Karpas-422 (cell line): ENCODE measurements at places on chromosomes 13 and 19.

GRCh38 chr13:110756219-110756631, 42.7 kb downstream of the ING1 start:
- H3K27ac ChIP-seq: no peak overlapping the region
- no peak overlapping the region for H3K4me3 ChIP-seq
- DNase-seq: no peak

DNA sequence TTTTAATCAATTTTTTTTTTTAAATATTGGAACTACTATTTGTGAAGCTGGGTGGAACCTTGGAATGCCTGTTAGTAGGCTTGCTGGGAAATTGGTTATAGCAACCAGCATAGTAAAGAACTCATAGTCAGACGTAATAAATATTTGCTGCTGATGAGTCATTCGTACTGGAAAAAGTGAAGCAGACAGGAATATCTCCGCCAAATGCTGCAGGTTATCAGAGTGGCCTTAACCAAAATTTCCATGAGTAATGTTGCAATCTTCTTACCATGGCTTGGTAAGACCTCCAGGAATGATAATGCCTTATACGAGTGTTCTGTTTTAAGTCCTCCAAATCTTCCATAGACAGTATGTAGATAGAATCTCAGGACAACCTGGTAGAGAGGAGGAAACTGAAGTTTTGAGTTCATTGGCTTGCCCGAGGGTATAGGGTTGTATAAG, 34.2 kb downstream of the MBNL2 start:
- H3K4me1 ChIP-seq: peaks cover 2% of the 10 kb centered on the region; the same call in 1 of the 2 replicates
- no peak overlapping the region for H3K27ac ChIP-seq
- no peaks in the 10 kb centered on the region for H3K27me3 ChIP-seq
- DNase-seq: no peak
- H3K4me3 ChIP-seq: no peak overlapping the region

- H3K4me1 ChIP-seq: no peaks in the 10 kb centered on the region
- H3K27ac ChIP-seq: no peak overlapping the region
- H3K27me3 ChIP-seq: no peaks in the 10 kb centered on the region
- no peak for DNase-seq
Measured at GRCh38 chr13:97339988-97340749, 93.8 kb upstream of the RAP2A start.

DNA sequence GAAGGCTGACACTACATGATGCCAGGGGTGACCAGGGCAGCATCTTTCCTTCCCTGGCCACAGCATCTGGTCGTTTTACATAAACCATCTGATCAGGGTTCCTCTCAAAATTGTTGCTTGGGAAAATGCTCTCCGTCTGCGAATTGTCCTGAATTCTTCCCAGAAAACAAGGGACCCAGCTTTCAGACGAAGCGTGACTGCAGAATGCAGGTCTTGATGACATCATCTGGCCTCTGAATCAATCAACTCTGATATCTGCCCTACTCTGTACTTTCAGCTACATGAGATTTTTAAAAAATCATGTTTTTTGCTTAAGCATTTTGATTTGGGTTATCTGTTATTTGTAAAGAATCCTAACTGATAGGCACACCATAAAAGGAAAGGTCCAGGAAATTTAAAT, 246.6 kb upstream of the IRS2 start:
- H3K4me3 ChIP-seq: no peak overlapping the region
- H3K27ac ChIP-seq: no peak overlapping the region
- no peaks in the 10 kb centered on the region for H3K4me1 ChIP-seq
- H3K36me3 ChIP-seq: no peaks in the 10 kb centered on the region
- H3K27me3 ChIP-seq: no peaks in the 10 kb centered on the region
- no peak for DNase-seq

DNA sequence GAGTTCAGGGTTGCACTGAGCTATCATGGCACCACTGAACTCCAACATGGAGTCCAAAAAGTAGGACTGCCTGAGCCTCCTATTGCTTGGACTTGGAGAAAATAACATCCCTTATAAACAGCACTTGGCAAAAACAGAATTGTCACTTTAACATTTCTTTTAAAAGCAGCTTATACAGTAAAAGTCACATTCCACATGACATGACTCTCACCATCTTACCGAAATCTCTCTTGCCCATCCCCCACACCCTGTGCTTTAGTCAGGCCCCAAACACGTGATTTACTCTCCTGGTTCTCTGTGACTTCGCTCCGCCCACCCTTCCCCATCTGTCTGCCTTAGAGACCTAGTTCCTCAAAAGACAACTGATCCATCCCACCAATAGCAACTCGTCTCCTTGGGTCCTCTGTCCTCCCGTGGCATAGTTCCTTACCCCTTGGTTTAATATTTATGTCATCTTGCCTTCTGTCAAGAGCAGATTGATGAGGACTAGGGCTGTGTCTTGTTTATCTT, 4.6 kb downstream of the SAFB start:
- H3K4me1 ChIP-seq: peaks cover 44% of the 10 kb centered on the region
- H3K36me3 ChIP-seq: peaks cover 59% of the 10 kb centered on the region
- H3K27me3 ChIP-seq: no peaks in the 10 kb centered on the region
- H3K4me3 ChIP-seq: no peak overlapping the region

DNA sequence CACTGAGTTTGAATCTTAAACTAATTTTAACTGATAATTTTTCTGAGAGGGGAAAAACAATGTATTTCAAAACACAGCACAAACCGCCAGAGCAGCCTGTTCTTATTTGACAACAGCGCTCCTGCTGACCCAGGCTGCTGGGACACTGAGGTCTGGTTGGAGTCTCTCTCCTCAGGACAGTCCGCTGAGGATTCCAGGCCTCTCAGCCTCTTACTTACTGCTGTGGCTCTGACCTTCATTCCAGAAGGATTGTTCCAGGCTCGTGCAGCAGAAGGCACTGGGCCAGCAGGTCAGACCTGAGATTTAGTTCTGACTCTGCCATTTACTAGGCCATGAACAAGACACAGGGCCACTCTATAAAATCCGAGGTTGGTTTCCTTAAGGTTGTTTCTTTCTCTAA, 393.6 kb downstream of the TDRD3 start:
- no peak for DNase-seq
- H3K4me3 ChIP-seq: no peak overlapping the region
- no peak overlapping the region for H3K27ac ChIP-seq

GRCh38 chr19:4258181-4258580, 11.3 kb downstream of the YJU2 start:
- H3K36me3 ChIP-seq: peaks cover 23% of the 10 kb centered on the region
- H3K27me3 ChIP-seq: no peaks in the 10 kb centered on the region
- DNase-seq: no peak
- H3K4me3 ChIP-seq: no peak overlapping the region
- H3K27ac ChIP-seq: no peak overlapping the region
- H3K4me1 ChIP-seq: no peaks in the 10 kb centered on the region

DNA sequence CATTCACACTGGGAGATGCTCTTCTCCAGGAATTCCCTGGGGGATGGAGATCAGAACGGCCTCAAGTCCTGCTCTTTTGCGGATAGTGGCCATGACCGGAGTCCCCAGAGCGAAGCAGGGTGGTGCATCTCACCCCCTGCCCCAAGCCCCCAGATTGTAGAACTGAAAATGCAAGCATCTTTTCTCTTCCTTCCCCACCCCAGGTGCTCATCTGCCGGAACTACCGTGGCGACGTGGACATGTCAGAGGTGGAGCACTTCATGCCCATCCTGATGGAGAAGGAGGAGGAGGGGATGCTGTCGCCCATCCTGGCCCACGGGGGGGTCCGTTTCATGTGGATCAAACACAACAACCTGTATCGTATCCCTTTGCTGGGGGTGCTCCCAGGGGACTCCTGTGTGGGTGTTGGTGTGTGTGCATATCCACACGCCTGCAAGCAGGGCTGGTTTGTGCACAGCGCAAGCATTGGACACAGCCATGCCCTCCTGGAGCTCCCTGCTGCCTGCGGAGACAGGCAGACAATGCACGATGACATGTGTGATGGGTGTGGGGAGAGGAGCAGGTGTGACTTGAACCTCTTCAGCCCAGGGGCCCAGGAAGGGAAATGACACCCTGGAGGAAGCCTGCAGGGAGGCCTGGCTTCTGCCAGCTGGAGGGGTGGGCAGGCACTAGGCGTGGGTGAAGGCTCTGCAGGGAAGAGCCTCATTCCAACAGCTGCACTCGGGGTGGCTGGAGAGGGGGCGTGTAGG, 5.7 kb downstream of the AP1M1 start:
- H3K27ac ChIP-seq: no peak overlapping the region
- no peak for DNase-seq
- peaks cover 9% of the 10 kb centered on the region for H3K4me1 ChIP-seq
- 0 out of 2 replicates have a peak, but pooled peaks cover 3% of the 10 kb centered on the region for H3K36me3 ChIP-seq
- H3K4me3 ChIP-seq: no peak overlapping the region
